ENCODE measurements at places on chromosomes 6 and 20. TPM values are rescaled to one million over a fixed set of nuclear protein-coding genes. Genes with fewer than 3 reads are reported as not detected.

GJA1 gene
- polyA plus RNA-seq: not detected

SAMD5 gene
- polyA plus RNA-seq: not detected

TAGAP gene
- polyA plus RNA-seq: 193 TPM

UST gene
- polyA plus RNA-seq: 2.4 TPM

EEF1A2 gene
- polyA plus RNA-seq: 0.17 TPM

DEFB114 gene
- not detected for polyA plus RNA-seq

SLC35F1 gene
- polyA plus RNA-seq: not detected

HLA-E gene
- polyA plus RNA-seq: 2,881 TPM

SDC4 gene
- 1.5 TPM for polyA plus RNA-seq

COL19A1 gene
- not detected for polyA plus RNA-seq

BTNL2 gene
- polyA plus RNA-seq: not detected

CENPW gene
- 3.1 TPM for polyA plus RNA-seq

PRSS16 gene
- polyA plus RNA-seq: 1.5 TPM

UBE2C gene
- not detected for polyA plus RNA-seq

VGLL2 gene
- not detected for polyA plus RNA-seq

FGD2 gene
- 0.53 TPM for polyA plus RNA-seq

AK9 gene
- polyA plus RNA-seq: 6.8 TPM

ENPP5 gene
- 9.4 TPM for polyA plus RNA-seq

GTSF1L gene
- not detected for polyA plus RNA-seq

MAPK14 gene
- polyA plus RNA-seq: 52.5 TPM

BRD2 gene
- polyA plus RNA-seq: 89.9 TPM

PTPRK gene
- polyA plus RNA-seq: 0.74 TPM

TOX2 gene
- 1.2 TPM for polyA plus RNA-seq

ECT2L gene
- 0.09 TPM for polyA plus RNA-seq

PTGIS gene
- polyA plus RNA-seq: 0.15 TPM

POM121L2 gene
- not detected for polyA plus RNA-seq

CTAGE9 gene
- not detected for polyA plus RNA-seq

IYD gene
- not detected for polyA plus RNA-seq

ETV7 gene
- 2.4 TPM for polyA plus RNA-seq

DNAH8 gene
- polyA plus RNA-seq: not detected

GSTA3 gene
- polyA plus RNA-seq: not detected

SLC17A2 gene
- not detected for polyA plus RNA-seq

ARMH2 gene
- 0.78 TPM for polyA plus RNA-seq

ZNF341 gene
- polyA plus RNA-seq: 2.6 TPM

CST11 gene
- not detected for polyA plus RNA-seq

MCCD1 gene
- polyA plus RNA-seq: not detected

KLHDC3 gene
- 90.7 TPM for polyA plus RNA-seq

ZKSCAN3 gene
- 3.2 TPM for polyA plus RNA-seq

DZANK1 gene
- 1.7 TPM for polyA plus RNA-seq

CNR1 gene
- not detected for polyA plus RNA-seq

PI3 gene
- polyA plus RNA-seq: not detected

SIRPA gene
- polyA plus RNA-seq: not detected

SEL1L2 gene
- not detected for polyA plus RNA-seq

AHI1 gene
- 3.6 TPM for polyA plus RNA-seq

OR2H2 gene
- not detected for polyA plus RNA-seq

PET117 gene
- 36.0 TPM for polyA plus RNA-seq

OR2J2 gene
- not detected for polyA plus RNA-seq

ZNF343 gene
- polyA plus RNA-seq: 4.3 TPM

PLN gene
- polyA plus RNA-seq: 0.49 TPM

All from CD8-positive, alpha-beta memory T cell (primary cell).